ENCODE measurements at places on chromosomes 2 and 18.

GRCh38 chr2:182650704-182651103 is 65.4 kb upstream of the DNAJC10 start:
- peak; percentile 48 for DNase-seq

DNA sequence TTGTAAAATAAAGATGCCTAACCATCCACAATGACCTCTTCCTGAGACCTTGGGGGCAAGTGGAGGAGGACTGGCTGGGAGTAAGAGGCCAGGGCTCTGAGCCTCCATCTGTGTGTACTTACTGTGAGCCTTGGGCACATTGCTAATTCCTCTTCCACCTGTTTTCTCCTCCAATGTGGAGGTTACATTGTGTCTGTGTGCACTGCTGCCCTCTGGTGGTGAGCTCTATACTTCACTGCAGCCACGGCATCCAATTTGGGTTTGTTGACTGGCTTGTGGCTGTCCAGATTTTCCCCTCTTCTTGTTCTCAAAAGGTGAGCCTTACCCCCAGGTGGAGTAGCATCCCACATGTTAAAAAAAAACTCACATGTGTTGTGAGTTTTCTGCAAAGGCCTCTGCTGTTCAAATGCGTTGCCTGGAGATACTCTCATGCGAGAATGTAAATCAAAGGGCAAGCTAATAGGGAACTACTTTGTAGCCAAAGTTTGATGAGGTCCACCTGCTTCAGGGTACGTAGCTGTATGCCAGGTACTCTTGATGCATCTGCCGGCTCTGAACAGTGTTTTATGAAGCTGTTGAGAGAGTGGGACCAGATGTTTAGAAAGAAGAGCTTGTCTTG is 80.8 kb downstream of the APOB start:
- DNase-seq = peak; percentile 40

DNA sequence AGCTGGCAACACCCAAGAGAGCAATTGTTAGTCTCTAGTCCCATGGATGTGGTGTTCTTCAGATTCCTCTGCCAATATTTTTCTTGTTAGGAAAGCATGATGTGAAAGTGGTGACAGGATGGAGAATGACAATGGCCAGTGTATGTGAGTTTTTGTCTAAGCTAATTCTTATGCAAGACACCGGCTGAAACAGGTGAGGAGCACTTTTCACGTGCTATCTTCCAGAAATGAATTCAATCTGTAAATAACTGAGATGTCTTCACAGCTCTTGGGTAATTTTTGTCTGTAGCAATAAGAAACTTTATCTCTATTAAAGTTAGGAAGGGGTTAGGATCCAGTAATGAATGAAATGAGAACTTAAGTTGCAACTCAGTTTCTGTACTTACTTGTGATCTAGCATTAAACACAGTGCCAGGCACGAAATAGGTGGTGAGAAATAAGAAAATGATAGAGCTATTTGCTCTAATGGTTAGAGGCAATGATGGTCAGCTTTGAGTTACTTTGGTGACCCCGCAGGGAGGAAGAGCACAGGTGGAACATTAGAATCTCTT is 676 bp upstream of the AGPS start:
- no peak for DNase-seq

DNA sequence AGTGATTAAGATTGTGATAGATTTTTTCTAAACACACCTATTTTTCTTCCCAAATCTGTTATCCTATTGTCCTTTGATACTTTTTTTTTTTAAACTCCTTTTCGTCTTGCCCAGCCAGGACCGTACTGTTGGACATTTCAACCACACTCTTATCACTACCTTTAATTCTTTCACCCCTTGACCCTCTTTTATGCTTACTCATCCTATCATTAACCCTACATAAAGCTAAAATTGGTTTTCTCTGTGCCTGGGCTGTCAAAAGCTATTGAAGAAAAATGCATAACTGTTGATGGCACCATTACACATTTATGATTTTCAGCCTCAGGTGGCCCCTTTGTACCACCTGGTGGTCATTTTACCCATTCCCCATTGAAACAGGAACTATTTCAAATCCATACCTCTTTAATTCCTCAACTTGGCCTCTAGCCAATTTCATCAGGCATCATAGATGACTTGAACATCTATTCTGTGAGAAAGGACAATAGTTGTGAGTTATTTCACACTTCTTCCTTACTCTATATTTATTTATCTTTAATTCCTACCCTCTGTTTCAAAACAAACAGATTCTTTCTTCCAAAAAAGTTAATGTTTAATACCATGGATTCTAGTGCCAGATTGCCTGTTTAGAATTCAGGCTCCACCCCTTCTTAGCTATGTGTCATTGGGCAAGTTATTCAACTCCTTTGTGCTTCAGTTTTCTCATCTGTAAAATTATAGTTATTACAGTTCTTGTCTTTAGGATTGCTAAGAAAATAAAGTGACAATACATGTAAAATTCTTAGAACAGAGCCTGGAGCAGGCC is 258.6 kb downstream of the CAMKMT start:
- no peak for DNase-seq

GRCh38 chr18:8800876-8801262 is 95.5 kb downstream of the MTCL1 start:
- DNase-seq = no peak

- DNase-seq = no peak
These were observed 4.8 kb upstream of the ZNF532 start for GRCh38 chr18:58859907-58860306.

DNA sequence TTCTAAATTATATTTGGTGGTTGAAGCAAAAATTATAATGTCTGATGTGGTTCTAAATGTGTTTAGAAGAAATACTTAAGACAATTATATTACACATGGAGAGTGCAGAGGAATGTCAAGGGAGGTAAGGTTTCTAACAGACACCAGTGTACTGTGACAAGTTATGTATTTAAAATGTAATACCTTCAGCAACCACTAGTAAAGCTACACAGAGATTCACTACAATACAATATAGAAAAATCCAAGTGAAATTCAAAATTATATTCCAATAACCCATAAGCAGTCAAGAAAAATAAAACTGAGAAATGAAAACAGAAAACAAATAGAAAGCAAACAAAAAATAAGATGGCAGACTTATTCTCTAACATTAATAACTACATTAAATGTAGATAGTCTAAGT is 249.5 kb upstream of the KLHL14 start:
- no peak for DNase-seq

DNA sequence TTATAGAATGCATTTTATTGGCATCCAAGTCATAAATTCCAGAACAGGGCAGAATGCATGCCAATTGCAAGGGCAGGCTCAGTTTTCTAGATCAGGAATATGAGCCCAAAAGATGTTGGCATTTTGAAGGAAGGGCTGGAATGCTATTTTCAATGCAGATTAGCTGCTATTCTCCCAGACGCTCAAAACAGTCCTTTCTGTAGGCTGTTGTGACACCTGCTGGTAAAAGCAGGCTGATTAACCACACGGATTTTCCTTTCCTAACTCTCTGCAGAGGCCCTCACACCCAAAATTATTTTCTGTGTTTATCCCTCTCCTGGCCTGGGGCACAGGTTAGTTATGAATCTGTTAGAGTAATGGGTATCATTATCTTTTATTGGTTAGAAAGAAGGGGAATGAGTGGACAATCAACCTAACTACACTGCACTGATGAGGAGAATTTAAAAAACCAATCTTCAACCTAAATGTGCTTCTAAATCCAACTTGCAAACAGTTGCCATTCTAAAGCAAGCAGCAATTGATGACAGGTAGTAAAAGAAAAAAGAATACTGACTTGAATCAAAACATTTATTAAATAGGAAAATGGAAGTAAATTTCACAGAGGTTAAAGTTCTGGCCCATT is 94.0 kb downstream of the PLA2R1 start:
- DNase-seq = peak; percentile 75

- DNase-seq = no peak
These were observed 12.9 kb upstream of the MARCO start for GRCh38 chr2:118929059-118929458.

DNA sequence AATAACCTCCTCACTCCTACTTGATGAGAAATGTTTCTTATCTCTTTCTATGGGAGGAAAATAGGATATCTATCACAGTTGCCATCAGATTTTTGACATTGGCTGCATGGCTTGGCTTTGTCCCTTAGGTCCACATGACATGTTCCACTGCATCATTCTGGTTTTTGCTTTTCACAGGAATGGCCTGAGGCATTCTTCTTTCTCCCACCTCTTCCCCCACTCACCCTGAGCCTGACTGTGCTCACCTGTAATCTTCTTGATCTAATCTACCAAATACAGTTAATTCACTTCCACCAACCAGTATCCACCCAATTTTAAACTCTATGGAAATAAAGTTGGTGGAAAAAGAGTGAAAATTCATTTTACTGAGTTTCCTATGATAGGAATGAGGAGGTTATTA is 763.5 kb upstream of the CELF4 start:
- DNase-seq = no peak

DNA sequence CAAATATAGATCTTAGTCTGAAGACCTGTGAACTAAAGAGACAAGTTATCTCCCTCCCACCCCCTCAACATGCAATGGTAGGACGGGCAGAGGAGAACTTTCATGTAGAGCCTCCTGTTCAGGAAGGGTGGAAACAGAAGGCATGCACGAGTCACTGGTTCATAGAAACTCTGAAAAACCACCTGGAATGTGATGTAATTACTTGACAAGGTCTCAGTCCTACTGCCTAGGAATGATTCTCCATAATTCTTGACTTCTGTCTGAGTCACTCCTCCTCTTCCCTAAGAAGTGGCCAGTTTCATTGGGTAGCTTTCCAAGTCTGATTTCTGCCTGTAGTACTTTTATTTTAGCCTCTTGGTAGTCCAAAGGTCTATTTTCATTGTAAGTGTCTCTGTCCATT is 277.3 kb downstream of the PTPRM start:
- no peak for DNase-seq

DNA sequence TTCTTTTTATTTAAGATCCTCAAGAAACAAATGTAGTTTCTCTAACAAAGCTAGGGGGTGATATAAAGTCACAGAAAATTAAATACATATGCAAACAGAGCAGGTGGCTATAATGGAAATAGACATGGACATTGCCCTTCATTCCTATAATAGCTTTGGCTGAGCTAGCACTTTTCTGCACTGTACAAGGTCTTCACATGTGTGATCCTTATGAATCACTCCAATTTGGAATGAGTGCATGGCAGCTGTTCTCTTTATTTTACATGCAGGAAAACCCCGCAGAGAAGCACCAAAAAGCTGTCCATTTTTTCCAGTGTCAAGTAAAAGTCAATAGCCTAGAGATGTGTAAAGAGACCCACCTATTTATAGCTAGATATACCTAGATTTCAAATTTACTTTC is 747.4 kb upstream of the SLC8A1 start:
- DNase-seq = no peak

DNA sequence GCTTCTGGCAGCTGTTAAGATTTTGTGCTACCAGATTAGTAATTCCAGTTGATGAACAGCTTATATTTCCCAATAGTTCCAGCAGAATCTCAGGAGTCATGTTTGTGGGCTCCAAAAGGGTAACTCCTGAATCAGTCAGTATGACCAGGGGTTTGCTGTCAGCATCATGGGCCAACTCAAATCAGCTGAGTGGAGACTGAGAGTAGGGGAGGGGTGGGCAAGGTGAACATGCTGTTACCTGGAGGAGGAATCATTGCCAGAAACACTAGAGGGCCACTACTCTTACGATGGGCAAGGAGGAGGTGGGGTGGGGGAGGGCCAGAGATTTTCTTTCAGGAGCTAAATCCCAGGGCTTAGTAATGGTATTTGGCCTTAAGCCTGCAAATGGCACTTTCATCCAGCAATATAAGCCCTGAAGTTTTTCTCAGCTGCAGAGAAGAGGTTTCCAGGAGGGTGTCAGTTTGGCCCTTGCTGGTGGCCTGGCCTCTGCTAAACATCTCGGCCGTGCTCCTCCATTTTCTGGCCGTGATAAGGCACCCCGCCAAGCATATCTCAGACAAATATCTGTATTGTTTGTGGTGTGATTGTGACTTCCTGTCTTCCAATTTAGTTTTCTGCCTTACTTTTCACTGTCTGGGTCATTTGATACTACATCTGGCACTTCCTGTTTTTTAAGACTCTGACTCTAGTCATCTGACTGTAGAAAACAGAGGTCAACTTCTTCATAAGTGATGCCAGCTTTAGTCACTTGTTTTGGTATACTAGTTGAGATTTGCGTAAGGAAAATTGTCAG is 120.5 kb upstream of the CXCR4 start:
- DNase-seq = no peak

DNA sequence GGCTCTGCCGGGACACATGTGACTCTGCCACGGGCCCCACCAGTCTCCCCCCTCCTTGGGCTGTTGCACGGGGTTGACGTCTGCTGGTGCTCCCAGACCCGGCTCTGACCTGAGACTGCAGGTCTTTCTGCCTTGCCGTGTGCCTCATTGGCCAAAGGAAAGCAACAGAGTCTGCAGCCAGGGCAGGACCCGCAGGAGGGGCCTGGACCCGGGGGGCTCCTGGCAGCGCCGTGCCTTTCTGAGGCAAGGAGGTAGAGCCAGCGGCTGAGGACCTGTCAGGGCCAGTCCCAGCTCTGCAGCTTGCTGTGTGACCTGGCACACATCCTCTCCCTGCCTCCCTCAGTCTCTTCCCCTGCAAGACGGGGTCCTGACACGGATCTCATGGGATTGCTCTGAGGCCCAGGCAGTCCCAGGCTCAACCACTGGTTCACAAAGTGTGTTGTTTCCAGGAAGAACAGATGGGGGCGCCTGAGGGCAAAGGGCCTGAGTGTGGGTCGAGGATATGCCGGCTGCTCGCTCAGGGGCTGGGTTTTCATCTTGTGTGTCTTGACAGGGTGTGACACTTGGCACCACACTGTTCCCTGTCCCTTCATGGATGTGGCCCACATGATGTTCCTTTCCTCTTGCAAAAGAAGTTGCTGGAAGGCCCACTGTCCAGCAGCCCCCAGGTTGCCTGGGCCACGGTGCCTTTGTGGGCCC is 9.0 kb downstream of the CAPN10 start:
- peak; percentile 24 for DNase-seq

DNA sequence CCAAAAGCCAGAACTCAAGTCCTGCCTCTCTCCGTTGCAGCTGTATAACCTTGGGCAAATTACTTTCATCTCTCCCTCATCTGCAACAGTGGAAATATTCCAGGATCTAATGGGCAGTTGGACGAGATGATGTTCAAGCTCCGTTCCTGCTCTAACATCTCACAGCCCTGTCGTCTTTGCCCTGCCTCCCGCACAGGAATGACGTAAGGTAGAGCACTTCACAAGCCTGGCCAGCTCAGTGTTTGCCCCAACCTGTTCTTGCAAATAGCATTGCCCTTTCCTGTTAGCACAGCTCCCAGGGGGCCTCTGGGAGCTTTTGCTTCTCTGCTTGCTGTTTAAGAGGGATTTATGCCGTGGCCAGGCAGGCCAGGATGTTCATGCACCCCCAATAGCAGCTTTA is 107.9 kb downstream of the KLHL29 start:
- peak; percentile 60 for DNase-seq

GRCh38 chr18:47397671-47398319 is 146.3 kb upstream of the SKOR2 start:
- peak; percentile 26 for DNase-seq

Data from NCI-H526 (cell line).